ENCODE measurements at places on chromosomes 2 and 18.

- no peak for DNase-seq
Observed at GRCh38 chr2:60526623-60527022, 26.8 kb downstream of the BCL11A start.

DNA sequence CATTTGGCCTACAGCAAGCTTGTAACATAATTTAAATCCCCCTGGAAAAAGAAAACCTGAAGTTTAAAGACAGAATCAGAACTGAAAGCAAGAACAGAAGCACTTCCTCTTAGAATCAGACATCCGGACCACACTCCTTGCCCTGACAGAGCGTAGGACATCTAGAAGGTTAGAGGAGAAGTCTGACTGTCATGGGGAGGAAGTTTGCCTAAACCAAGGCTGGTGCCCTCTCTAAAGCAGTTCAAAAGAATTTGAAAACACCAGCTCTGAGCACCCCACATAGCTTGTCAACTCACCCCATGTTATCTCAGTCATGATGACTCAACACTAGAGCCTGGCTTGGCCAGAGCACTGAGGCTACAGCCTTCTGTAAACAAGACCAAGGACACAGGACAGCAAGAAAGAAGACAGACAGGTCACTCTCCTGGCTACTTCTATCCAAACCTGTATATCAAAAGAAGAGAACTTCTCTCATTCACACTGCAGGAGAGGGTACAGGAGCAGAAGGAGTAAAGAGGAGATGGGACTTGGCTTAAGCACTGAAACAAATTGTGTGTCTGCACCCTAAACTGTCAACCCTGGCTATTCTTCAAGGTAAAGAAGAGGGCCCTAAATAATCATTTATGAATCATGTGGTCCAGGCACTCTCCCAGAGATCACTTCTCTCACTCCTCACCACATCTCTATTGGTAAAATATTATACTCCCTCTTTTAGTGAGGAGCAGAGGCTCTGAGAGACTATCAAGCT lies 198.6 kb downstream of the MEMO1 start:
- DNase-seq: peak; percentile 76

- no peak for DNase-seq
Observed at GRCh38 chr18:43482600-43482999, 205.3 kb upstream of the SYT4 start.

GRCh38 chr18:42064109-42064508 lies 109.1 kb downstream of the PIK3C3 start:
- DNase-seq: no peak

GRCh38 chr2:40256649-40257048 lies 195.2 kb downstream of the SLC8A1 start:
- DNase-seq: no peak

DNA sequence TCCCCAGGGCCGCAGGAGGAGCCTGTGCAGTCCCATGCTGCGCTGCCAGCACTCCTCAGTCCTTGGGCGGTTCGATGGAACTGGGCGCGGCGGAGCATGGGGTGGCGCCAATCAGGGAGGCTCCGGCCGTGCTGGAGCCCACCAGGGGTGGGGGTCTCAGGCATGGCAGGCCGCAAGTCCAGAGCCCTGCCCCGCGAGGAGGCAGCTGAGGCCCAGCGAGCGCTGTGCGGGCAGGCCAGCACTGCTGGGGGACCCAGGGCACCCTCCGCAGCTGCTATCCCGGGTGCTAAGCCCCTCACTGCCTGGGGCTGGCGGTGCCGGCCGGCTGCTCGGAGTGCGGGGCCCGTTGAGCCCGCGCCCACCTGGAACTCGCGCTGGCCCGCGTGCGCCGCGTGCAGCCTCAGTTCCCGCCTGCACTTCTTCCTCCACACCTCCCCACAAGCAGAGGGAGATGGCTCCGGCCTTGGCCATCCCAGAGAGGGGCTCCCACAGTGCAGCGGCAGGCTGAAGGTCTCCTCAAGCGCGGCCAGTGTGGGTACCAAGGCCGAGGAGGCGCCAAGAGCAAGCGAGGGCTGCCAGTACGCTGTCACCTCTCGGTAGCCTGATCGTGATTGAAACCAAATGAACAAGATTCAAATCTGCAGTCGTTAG lies 22.8 kb upstream of the GALM start:
- no peak for DNase-seq

GRCh38 chr2:168338803-168339437 lies 91.5 kb upstream of the STK39 start:
- DNase-seq: no peak

DNA sequence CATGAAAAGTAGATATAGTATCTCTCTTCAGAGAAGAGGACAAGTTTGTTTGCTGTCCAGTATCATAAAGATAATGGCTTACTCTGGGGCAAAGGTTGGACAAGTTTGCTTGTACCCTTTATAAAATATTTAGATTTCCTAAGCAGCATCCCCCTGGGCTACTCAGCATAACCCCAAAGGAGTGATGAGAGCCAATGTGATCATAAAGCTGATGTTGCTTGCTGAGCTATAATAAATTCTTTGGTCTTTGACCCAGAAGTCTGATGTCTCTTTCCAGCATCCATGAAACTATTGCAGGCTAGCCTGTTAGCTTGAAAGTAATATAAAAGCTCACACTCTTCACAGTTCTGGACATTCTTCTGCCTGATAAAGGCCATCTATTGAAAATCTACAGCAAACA lies 138.3 kb upstream of the STON1 start:
- no peak for DNase-seq

GRCh38 chr18:49997558-49997957 lies 184.2 kb upstream of the ACAA2 start:
- DNase-seq: no peak

- no peak for DNase-seq
Observed at GRCh38 chr18:7817575-7818230, 250.6 kb downstream of the PTPRM start.
